ENCODE measurements at places on chromosomes 12 and 14.

DNA sequence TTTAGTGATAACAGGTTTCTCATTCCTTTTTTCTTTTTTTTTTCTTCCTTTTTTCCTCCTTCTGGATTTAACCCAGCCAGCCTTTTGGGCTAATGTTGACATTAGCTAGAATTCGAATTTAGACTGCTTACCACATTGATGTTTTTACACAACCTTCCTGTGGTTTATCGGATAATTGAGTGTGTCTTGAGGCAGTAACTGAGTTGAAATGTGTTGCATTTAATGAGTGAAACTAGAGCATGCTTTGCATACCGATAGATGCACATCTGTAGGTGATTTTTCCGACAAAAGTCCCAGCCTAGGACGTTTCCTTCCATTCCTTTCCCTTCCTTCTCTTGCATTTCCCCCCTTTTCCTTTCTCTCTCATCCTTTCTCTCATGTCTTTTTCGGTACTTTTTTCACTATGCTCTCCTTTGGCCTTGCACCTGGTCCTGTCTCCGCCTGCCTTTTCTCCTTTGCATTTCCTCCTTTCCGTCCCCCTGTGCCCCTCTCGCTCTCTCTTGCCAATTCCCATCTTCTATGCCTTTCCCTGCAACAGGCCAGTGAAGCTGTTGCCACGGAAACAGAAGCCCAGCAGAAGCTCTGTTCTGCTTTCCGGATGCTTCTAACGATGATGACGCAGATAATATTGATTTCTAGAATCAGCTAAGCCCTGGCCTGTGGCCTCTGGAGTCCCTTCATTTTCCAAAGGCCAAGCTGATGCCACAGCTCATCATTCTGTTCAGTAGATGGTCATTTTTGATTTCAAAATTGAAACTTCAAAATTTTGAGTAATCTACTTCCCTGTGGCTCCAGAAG, 76.1 kb downstream of the SLC25A47 start:
- no peak for DNase-seq

GRCh38 chr12:10130042-10130441, at the start of gene CLEC7A:
Gene CLEC7A (minus strand): TSS chr12:10130199. CDS start chr12:10130082, 117 bp downstream.
- no peak for DNase-seq

DNA sequence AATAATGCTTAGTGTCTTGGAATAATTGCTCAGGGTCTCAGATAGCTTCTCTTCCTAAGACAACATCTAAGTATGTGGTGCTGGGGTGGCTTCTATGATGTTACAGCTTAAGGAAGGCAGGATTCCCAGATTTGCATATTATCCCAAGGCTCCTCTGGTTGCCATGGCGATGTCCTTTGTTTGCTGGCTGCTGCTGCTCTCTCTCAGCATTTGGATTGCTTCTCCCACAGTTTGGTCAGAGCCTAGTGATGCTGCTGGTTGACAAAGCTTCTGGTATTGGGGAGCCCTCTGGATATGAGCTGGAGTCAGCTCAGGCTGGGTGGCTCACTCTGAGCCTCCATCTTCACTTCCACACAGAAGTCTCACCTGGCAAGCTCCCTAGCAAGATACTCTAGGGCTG, 56.4 kb upstream of the FBXO33 start:
- DNase-seq, result peak; percentile 57

GRCh38 chr14:75854111-75854799, 127.5 kb downstream of the TGFB3 start:
- DNase-seq, result no peak

DNA sequence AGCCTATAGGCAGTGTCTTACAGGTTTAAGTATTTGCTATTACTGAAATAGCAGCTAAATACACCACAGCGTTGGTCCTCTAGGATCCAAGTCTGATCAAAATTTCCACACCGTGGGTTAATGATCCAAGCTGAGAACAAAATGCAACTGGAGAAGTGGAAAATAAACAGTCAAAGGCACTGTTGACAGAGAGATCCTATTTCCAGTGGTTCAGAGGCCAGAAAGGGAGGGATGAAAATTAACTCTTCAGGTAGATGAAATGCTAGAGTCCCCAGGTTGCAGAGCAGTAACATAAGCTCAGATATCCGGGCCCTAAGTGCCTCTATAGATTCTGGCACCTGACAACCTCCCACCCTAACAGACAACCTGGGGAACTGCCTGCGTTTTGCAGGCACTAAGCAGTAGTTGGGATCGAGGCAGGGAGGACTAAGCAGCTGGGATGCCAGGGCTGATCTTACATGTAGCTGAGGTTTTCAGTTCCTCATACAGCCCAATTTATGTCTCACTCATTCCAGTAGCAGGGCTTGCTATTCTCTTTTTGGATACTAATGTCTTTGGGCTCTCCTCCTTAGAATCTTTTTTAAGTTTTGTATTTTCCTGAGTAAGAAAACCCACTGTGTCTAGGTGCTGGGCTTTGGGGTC, 42.7 kb upstream of the CRACR2A start:
- no peak for DNase-seq

GRCh38 chr12:9143137-9143536, 27.4 kb upstream of the A2M start:
- DNase-seq, result no peak

DNA sequence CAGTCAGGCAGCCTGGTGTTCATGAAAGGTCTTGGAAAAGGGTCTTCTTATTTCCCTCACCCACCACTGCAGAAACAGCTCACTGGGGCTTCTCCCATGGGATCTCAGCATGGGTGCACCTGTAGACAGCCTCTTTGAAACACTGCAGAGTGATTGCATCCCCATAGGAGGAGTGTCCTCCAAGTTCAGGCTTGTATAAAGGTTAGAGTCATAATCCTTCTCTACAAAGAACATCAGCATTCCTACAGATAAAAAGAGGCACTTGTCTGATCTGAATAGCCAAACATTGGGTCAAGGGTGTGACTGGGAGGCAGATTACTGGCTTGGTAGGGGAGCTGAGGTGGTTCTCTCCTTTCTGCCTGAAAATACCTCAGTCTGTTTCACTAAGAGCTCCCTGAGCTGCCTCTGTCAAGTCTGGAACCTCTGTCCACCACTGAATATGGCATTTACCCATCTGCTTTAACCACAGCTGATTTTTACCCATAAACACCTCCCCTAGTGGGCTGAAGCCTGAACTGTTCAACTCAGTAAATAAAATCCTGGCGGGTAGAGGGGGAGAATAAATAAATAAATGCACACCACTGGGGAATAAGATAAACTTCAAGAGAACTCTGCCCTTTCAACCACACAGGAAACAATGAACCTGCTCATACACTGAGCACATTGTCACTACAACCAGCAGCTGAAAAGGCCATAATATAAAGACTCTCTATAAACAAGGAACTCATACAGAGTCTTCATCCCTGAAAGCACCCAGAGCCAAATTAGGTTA, 120.7 kb upstream of the SCAF11 start:
- no peak for DNase-seq

GRCh38 chr14:102187568-102188001, 47.9 kb downstream of the WDR20 start:
- DNase-seq, result no peak

- no peak for DNase-seq
Observed at GRCh38 chr12:74412606-74413230, 124.9 kb upstream of the ATXN7L3B start.

DNA sequence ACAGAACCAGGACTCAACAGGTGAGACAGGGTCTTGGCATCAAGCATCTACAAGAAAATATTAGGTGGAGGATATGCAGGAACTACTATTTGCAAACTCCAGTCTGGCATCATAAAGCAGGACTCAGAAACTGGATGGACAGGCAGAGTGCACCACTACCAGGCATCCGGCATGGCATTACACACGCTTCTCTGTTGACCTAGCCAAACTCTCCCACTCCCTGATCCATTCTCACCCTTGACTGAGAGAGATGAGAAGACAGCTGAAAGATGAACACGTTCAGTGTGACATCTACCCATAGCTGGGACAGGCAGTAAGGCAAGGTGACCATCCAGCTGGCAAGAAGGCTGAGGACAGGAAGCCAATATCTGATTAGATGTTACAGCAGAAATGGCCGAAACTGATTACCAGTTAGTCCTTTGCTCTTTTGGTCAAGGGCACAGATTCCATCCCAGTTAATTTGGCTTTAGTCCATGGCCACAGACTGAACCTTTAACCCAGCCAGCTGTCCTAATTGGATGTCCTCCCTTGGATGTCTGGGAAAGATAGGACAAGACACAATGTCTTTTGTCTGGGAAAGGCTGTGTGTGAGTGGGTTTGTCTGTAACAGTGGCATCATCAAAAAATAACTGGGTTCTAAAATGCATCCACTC, 71.6 kb downstream of the BBS10 start:
- no peak for DNase-seq

DNA sequence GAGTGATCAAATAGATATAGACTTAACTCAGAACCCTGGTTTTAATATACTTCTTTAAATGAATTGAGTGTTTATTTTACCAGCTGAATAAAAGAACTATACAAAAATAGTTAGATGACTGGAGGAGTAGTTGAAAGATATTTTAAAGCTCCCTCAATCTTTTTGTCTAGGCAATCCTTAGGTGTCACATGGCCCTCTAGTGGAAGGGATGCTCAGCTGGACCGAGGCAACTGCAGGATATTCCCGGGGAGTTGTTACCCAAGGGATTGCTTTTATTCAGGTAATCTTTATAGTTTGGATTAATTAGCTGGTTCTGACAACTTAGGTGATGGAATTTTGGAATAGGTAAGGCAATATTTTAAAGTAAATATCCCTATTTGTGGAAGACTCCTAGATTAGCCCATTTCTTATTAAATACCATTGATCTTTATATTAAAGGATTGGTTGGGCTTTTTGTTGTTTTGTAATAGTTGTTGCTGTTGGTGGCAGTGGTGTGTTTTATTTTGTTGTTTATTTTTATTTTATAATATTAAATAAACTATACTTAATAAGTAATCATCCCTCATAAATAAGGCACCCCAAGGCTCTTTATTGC, 57.1 kb downstream of the ZDHHC17 start:
- peak; percentile 39 for DNase-seq

DNA sequence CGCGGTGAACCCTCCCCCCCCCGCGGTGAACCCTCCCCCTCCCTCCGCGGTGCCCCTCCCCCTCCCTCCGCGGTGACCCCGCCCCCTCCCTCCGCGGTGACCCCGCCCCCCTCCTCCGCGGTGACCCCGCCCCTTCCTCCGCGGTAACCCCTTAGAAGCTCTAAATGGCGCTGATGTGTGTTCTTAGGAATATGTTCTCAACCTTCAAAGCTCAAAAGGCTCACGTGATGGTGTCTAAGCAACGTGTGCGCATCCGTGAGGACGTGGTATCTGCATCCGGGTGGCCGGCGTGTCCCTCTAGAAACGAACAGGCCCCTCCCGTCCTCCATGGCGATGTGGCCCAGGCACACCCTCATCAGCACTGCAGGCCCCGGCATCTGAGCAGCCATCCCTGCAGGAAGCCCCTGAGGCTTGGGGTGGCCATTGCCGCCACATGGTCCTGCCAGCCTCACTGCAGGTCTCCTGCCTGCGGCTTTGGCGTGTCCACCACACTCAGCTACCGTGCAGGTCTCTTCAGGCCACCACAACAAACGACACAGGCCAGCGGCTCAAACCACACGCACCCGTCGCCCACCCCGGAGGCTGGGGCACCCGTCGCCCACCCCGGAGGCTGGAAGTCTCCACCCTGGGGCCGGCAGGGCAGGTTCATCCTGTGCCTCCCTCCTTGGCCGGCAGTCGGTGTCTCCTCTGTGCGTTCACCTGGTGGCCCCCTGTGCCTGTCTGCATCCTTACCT, 14.5 kb upstream of the FBRSL1 start:
- DNase-seq, result no peak

DNA sequence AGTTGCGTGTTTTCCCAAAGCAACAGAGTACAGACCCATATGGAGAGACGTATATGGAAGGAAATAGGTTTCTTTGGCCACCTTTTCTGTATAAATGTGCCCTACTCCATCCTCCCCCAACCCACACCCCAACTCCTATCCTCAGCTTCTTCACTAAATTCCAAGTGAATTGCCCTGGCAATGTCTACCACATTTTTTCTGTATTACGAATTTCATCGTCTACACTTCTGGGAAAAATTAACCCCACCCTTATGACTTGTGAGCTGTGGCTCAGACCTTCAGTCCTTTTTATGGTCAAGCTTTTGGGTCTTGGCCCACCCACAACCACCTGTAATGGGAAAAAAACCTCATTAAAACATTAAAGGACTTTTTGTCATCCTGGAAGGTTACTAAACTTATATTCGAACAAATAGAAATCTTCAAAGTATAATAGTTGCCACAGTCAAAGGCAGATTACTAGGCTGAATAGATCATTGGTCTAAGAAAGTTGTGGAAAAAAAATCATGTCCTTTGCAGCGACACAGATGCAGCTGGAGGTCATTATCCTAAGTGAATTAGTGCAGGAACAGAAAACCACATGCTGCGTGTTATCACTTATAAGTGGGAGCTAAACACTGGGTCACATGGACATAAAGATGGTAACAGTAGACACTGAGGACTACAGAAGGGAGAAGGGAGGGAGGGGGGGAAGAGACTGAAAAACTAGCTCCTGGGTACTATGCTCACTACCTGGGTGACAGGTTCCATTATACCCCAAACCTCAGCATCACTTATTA, 15.7 kb upstream of the NFKBIA start:
- DNase-seq, result no peak

- DNase-seq, result no peak
Observed at GRCh38 chr12:45601888-45602287, 127.6 kb upstream of the ARID2 start.

GRCh38 chr12:116259800-116260577, 17.5 kb downstream of the MED13L start:
- DNase-seq, result no peak

DNA sequence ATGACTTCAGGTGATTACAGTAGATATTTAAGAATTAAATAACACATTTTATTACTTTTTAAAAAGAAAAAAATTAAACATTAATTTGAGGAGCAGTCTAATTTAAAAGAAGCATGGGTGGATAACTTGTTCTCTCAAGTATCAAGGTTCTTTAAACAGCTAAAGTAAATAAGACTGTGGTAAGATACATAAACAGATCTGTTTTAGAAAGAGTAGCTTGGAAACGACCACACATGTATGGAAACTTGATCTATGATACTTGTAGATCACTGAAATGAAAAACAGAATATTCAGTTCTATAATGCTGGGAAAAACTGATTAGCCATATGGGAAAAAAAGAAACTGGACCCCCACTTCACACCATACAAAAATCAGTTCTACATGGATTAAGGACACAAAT, 36.0 kb downstream of the TC2N start:
- no peak for DNase-seq

DNA sequence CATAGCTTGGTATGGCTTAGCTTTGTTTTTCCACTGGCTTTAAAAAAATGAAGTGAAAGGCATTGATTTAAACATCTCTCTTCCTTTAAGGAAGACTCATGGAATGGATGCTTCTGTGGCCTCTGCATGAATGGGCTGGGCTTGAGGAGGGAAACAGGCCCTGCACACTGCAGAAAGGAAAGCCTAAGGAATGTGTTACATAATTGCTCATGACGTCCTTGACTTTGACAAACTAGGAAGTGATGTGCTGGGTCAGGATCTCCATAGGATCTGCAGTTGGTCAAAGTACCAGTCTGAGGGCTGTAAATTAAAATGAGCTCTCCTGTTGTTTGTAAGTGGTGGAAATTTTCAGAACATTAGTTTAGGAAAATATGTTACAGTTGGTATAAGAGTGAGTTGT, 12.7 kb downstream of the SAMD4A start:
- no peak for DNase-seq

GRCh38 chr12:25100194-25101091, 94.5 kb downstream of the DNAI7 start:
- DNase-seq, result no peak

- no peak for DNase-seq
Observed at GRCh38 chr12:109631302-109631701, 57.7 kb downstream of the MVK start.

Measured in NT2/D1 (cell line).